T-helper 17 cell (primary cell): ENCODE measurements at places on chromosomes 11 and 22.

GRCh38 chr22:44172370-44173108, 8.2 kb upstream of the PARVG start:
- H3K27ac ChIP-seq = no peak overlapping the region
- no peak for DNase-seq
- H3K27me3 ChIP-seq = no peaks in the 10 kb centered on the region
- no peak overlapping the region for H3K4me3 ChIP-seq
- H3K36me3 ChIP-seq = no peaks in the 10 kb centered on the region
- peaks cover 2% of the 10 kb centered on the region for H3K4me1 ChIP-seq

GRCh38 chr11:46392421-46393230, 1.1 kb upstream of the CHRM4 start:
- H3K27ac ChIP-seq = peak overlapping the region; percentile 62
- DNase-seq = peak; percentile 70
- H3K27me3 ChIP-seq = peaks cover 27% of the 10 kb centered on the region
- H3K4me3 ChIP-seq = peak overlapping the region; percentile 85
- peaks cover 25% of the 10 kb centered on the region for H3K4me1 ChIP-seq

DNA sequence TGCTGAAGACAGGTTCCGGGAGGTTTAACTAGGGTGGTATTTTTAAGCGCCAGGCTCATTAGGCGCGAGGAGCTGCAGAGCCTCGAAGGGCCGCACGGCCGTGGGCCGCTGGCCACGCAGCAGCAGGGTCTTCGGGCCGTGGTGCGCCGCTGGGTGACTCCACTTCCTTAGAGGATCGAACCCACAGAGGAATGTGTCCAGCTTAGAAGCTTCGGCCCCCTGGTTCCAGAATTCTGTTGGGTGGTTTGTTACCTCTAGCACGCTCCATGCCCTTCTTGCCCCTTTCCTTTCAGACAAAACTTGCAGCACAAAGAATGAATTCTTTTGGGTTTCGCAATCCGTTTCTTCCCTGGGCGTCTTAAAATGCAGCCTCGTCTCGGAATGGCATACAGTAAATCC, 773 bp upstream of the PATL1 start:
- DNase-seq = no peak
- peak overlapping the region; percentile 99 for H3K27ac ChIP-seq
- peaks cover 2% of the 10 kb centered on the region for H3K36me3 ChIP-seq
- H3K27me3 ChIP-seq = no peaks in the 10 kb centered on the region

GRCh38 chr11:112163875-112164685, at the start of gene IL18:
Gene IL18 (minus strand): TSS chr11:112164094. CDS start chr11:112155053, 9,041 bp downstream.
- no peak within 1 kb of the TSS for H3K27ac ChIP-seq
- peaks cover 13% of the 10 kb centered on the region for H3K36me3 ChIP-seq
- peaks cover 30% of the 10 kb centered on the region for H3K27me3 ChIP-seq
- H3K4me1 ChIP-seq = peaks cover 13% of the 10 kb centered on the region

DNA sequence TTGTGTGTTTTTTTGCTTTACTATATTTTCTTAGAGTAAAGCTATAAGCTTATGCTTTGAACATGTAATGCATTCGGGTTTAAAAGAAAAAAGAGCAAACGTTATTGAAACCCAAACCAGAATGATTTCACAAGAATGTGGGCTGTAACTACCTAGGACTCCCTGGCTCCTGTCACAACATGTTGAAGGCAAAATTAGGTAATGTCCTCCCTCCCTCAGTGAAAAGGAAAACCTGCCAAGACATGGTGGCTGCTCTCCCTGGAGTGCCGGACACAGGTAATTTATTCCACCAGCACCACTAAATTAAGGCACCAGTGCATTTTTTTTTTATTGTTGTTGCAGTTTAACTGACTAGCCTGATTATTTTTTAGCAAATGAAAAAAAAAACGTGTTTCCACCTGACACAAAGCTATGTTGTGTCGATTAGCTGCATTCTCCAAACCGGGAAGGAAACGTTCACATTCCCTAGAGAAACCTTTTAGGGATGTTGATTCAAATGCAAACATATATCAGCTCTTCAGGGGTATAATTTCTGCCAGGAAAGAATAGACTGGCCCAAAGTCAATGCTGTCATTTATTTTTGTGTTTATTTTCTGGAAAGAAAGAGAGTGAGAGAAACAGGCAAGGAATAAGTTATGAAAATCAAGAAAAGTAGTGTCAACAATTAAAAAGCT, 134.6 kb downstream of the CCDC34 start:
- no peaks in the 10 kb centered on the region for H3K4me1 ChIP-seq
- peaks cover 37% of the 10 kb centered on the region for H3K27me3 ChIP-seq
- no peak overlapping the region for H3K27ac ChIP-seq

GRCh38 chr22:46803936-46804335, 41.5 kb downstream of the TBC1D22A start:
- no peak overlapping the region for H3K27ac ChIP-seq
- no peaks in the 10 kb centered on the region for H3K27me3 ChIP-seq
- peaks cover 8% of the 10 kb centered on the region for H3K36me3 ChIP-seq
- peaks cover 39% of the 10 kb centered on the region for H3K4me1 ChIP-seq
- H3K4me3 ChIP-seq = no peak overlapping the region

DNA sequence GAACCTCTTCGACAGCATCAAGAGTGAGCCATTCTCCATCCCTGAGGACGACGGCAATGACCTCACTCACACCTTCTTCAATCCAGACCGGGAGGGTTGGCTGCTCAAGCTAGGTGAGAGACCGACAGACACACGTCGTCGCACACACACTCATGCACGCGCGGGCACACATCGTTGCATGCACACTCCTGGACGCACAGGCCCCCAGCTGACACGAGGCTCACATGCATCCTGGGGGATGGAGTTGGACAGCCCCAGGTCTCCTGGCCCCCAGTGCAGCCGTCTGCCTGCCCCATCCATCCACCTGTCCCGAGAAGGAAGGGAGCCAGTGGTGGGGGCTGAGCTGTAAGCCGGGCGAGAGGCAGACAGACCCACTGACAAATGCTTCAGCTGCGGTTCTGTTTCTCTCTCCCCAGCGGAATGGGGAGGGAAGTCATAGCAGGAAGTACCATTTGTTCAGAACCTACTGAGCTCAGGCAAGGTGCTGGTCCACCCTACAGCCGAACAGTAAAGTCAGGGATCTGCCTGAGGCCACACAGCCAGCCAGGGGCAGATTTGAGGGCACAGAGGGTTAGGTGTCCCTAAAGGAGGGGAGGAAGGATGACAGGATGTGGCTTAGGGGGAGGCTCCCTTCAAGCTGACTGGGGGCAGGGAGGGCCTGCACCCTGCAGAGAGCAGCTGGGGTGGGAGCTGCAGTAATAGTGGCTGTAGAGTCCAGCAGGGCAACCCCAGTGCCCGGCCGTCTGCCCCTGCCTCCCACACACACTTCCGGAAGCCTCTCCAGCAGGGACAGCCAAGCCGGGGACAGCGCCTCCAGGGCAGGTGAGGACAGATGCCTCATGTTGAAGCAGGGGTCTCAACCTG, 27.1 kb downstream of the CYTH4 start:
- DNase-seq = no peak
- H3K27me3 ChIP-seq = no peaks in the 10 kb centered on the region
- H3K36me3 ChIP-seq = peaks cover 4% of the 10 kb centered on the region
- peak overlapping the region; percentile 85 for H3K4me3 ChIP-seq

GRCh38 chr11:3091081-3091845, 34.0 kb upstream of the CARS1 start:
- no peak overlapping the region for H3K27ac ChIP-seq
- peaks cover 3% of the 10 kb centered on the region for H3K4me1 ChIP-seq
- no peaks in the 10 kb centered on the region for H3K36me3 ChIP-seq
- DNase-seq = no peak
- H3K4me3 ChIP-seq = no peak overlapping the region

- no peak overlapping the region for H3K4me3 ChIP-seq
- peaks cover 4% of the 10 kb centered on the region for H3K36me3 ChIP-seq
- no peak overlapping the region for H3K27ac ChIP-seq
- peaks cover 25% of the 10 kb centered on the region for H3K27me3 ChIP-seq
These were observed 73.3 kb upstream of the AMPD3 start for GRCh38 chr11:10381736-10382135.

DNA sequence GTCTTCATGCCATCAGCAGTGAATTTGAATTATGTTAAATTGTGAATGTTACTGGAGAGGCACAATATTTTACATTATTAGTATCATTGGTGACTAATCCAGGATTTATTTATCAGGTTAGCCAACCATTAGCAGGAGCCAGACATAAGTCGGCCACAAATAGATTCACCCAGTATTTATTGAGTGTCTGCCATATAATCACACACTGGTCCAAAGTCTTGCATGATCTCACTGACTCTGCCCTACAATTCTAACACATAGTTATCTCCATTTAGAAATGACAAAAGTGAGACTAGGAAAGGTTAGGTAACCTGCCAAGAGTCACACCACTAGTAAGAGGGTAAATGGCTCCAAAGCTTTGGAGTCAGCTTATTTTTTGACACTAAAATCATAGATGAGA, 179.6 kb downstream of the BLID start:
- peaks cover 10% of the 10 kb centered on the region for H3K27me3 ChIP-seq
- H3K4me1 ChIP-seq = no peaks in the 10 kb centered on the region
- no peak for DNase-seq

DNA sequence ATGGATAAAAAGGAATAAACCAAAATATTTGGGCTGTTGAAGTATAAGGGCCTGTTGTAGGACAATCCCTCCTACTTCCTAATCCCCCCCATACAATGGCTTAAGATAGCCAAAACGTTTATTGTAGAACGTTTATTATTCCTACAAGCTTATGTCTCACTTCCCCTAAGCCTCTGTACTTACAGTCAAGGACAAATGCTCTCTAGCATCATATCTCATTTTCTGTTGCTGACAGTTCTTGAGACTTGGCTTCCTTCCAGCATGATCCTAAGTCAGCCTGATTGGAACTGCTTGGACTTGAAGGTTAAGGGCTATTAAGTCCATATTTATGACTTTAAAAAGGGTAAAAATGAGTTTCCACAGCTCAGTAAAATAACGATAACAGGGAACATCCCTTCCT, 8.8 kb downstream of the MISFA start:
- DNase-seq = no peak
- peaks cover 4% of the 10 kb centered on the region for H3K4me1 ChIP-seq
- no peaks in the 10 kb centered on the region for H3K27me3 ChIP-seq

DNA sequence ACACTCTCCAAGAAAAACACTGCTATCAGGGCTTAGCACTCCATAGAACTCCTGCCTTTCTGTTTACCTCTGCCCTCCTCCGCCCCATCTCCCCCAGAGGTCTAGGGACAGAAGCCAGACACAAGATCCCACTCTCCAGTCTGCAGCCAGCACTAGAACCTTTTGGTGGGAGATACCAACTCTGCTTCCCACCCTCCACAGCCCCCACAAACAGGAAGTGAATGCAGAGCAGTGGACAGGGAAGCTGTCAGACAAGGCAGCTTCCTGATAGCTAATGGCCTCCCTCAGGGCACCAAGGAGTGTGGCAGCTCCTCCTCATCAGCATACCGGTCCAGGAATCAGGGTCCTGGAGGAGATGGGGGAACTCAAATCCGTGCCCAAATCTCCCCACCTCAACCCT, 5.1 kb downstream of the SCN4B start:
- H3K4me1 ChIP-seq = peaks cover 7% of the 10 kb centered on the region
- H3K4me3 ChIP-seq = no peak overlapping the region
- no peak for DNase-seq
- peaks cover 2% of the 10 kb centered on the region for H3K36me3 ChIP-seq

DNA sequence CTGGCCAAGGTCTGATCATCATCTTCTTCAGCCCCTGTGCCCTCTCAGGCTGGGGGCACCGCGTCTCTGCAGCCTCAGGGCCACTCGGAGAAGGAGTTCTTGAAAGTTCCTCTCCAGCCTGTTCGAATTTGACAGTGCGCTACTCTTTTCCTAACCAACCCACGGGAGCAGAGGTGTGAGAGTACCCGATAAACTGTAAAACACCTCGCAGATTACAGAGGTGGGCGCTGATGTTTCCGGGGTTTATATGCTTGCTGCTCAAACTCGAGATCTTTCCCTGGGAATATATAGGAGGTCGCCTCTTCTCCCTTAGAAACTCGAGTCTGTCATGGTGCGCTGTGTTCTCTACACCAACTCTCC, 515 bp downstream of the CTR9 start:
- no peak for DNase-seq
- H3K27ac ChIP-seq = peak overlapping the region; percentile 92
- H3K27me3 ChIP-seq = no peaks in the 10 kb centered on the region
- peaks cover 5% of the 10 kb centered on the region for H3K36me3 ChIP-seq
- H3K4me1 ChIP-seq = peaks cover 20% of the 10 kb centered on the region
- peak overlapping the region; percentile 95 for H3K4me3 ChIP-seq

DNA sequence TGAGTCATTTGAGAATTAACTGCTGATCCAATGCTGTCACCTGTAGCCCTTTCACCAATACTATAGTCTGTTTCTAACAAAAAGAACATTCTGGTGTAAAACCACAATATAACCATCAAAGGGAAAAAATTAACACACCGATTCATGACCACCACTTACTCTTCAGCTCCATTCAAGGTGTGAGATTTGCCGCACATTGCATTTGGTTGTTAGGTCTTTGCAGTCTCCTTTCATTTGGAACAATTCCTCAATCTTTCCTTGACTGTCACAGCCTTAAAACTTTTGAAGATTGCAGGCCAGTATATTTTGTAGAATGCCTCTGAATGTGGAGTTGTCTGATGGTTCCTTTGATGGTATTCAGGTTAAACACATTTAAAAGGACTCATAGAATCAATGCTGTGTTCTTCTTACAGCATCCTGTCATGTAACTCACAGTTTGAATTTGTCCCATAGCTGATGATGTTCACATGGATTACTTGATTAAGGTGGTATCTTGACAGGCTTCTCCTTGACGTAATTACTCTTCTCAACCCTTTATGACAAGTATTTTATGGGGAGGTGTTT, 63.6 kb downstream of the TNRC6B start:
- H3K36me3 ChIP-seq = peaks cover 2% of the 10 kb centered on the region
- peak overlapping the region; percentile 96 for H3K27ac ChIP-seq
- no peak for DNase-seq
- peaks cover 69% of the 10 kb centered on the region for H3K4me1 ChIP-seq
